ENCODE measurements at places on chromosomes 16 and 17.

DNA sequence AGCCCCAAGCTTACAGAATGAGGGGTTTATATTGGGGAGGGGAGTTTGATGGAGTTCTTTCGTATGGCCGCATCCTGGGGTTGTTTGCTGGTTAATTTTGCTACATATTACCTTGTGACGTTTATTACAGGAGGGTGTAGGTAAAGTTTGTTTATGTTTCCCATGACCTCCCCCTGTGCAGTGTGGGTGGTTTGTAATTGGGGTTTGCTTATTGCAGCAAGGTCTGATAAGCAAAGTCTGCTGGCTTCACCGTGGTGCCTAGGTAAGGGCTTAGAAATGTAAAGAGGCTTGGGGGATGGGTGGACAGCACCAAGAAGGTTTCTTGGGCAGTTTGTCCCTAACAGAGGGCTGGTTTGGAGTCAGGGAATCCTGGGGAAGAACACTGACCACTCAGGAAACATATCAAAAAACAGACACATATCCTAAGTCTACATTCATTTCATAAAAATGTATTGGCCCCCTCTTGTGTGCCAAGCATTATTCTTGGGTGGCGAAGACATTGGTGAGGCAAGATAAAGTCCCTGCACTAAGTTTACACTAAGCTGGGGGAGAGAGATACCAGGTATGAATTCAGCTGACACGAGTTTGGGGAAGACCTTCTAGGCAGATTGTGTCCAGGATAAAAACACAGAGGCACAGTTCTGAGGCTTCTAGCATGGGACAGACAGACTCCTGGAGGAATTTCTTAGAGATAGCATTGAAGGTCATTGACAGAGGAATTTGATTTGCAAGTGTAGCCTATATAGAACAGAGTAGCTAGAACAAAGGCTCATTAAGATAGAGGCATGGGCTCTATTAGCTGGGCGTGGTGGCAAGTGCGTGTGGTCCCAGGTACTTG, 9.5 kb downstream of the ZNF764 start:
- DNase-seq: no peak

DNA sequence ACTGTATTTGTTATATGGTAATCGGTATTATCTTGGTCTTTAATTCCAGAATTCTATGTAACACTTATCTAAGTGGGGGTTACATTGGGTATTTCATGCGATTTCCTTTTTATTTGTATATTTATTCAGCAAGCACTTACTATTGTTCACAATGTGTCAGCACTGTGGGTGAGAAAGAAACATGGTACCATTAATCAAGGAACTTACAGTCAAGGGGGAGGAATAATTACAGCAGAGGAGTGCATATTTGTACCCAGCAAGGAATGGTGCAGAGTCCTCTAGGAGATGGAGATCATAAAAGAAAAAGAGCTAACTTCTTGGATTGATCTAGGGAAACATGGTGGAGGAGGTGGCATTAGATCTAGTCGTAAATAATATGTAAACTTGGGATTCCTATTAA, 117.0 kb upstream of the KCNJ16 start:
- DNase-seq: no peak

GRCh38 chr17:65198653-65199382, 61.6 kb downstream of the RGS9 start:
- no peak for DNase-seq

- no peak for DNase-seq
These were observed 239.2 kb downstream of the PRKCA start for GRCh38 chr17:66541461-66542128.

DNA sequence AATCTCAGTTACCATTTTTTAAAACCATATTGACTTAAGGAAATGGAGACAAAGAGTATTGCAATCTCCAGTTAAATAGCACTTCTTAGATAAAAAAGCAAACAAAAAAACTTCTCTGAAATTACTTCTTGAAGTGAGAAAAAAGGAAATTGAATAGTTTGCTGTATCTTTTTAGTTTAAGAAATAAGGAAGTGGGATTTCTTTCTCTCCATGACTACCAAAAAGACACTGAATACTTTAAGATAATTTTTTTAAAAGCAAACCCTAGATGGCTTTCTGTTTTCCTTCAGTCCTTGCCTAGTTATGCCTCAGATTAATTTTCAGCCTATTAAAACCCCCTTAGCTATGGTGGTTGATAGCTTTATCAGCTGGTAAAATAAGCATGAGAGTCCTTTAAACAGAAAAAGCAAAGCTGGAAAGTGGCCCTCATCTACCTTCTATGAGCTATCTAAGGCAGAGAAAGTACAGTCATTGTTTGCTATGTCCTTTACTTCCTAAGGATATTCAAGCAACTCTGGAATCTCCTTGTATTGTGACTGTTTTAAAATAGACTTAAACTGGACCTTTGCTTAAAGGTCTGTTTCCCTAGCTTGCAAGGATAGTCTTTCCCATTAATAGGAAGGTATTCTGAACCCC, 28.6 kb downstream of the TPPP3 start:
- DNase-seq: no peak

DNA sequence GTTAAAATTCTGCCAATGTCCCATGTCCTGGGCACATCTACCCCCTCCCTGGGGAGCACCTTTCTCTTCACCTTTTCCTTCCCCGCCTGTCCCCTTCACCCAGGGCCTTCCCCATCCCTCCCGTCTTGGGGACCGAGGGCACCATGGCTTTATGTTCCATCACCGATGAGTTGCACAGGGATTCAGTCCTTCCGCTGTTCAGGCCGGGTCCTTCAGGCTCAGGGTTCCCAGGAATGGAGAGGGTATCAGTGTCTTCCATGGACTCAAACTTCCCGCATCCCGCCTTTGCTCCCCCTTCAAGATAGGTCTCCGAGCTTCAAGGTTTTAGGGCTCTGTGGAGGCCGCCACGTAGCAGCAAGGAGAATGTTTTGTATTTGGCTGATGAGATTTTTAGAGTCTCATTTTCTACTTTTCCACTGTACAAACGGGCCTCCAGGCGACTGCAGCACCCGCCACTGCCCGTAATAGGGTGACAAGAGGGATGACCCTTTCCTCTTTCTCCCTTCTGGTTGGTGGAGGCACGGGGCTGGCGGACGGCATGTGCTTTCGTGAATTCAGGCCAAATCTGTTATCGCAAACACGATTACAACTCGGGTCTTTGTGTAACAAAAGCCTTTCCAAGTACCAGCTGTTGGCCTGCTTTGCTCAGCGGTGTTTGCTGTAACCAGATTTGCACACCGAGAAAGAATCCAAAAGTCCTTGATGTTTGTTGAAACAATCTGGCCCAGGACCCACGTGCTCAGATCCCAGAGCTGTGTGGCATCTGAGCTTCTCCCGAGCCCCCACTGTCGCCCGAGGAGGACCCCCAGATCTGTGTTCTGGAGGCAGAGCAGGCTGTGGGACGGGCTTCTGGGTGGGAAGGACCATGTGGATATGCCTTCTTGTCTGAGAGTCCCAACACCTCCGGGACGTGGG, 236.3 kb downstream of the SEC14L1 start:
- no peak for DNase-seq

DNA sequence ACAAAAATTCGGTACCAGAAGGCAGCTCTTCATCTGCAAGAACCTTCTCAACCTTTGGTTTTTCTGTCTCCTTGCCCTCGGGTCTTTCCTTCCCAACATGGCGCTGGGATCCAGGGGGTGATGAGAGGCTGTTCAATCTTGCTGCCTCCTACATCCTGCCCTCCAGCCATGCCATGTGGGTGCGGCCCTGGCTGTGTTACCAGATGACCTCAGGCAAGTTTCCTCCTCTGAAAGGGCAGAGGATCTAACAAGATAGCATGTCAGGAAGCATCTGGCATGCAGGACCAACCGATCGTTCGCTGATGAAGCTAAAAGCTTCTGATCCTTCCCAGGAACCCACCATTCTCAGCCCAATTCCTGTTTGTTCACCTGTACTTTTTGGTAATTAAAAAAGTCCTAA, 36.8 kb upstream of the BCAR1 start:
- DNase-seq: no peak

DNA sequence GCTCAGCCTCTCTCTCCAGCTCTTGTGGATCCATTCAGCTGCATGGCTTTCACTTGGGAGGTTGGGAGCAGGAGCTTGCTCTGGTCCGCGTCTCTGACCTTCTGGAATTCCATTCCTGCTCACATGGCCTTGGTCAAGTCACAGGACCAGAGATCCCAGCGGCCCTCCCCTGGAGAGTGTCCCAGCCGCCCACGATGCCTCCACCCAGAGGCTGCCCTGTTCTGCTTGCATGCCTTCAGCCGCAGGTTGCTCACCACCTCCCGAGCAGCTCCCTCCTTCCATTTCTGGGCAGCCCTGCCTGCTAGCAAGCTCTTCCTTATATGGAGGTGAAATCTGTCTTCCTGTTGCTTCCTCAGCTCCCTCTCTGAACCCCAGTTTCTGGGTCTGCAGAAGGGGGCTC, 32.6 kb downstream of the RAI1 start:
- DNase-seq: no peak

- DNase-seq: no peak
These were observed at the start of gene GLTPD2 for GRCh38 chr17:4788807-4789700. GLTPD2 (plus strand) TSS chr17:4788964; CDS start chr17:4789012, 48 bp downstream.

DNA sequence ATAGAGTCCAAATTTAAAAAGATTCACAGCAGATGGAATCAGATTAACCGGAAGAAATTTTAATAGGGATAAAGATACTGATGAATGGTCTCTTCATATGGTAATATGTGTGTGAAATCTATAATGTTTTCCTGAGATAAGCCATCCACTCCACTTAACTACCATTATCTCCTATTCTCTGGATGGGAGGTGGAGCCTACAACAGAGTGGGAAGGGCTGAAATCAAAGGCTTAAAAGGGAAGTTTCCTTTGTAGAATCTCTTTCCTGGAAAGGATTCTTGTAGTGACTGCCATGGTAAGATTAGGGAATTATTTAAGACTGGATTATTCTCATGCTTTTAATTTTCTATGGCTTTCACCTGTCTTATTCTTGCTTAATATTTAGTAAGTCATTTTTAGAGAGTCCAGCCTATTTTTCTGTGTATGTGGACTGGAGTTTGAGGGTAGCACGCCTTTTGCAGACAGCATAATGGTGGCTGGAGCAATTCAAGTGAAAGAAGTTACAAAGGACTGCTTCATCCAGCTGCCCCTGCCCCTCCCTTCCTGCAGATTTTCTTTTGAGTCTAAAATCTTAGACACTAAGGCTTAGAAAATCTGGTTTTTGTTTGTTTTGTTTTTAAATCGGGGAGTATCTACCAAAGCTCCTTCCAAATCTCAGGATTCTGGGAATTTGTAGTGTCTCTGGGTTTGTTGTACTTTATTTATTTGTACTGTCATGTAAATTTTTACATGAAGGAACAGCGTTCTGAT, 26.5 kb downstream of the KAT7 start:
- no peak for DNase-seq

DNA sequence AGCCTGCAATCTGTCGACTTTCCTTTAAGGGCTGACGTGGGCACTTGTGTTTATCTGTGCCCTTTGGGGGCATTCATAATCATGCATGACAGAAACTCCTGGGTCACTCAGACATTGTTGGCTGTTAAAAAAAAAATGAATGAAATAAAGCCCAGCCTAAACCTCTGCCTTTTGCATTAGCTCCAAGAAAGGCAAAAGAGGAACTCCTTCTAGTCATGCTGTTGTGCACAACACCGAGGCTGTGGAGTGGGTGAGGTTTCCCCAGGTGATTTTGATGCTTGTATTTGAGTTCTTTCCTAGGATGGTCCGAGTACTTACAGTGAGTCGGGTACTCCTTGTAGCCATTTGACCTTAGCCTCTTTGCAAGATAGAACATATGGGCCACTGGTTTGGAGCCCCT, 49.6 kb upstream of the IRX6 start:
- DNase-seq: no peak

GRCh38 chr17:28902819-28903545, at the start of gene DHRS13:
DHRS13 (minus strand) TSS chr17:28903079; CDS start chr17:28902944, 135 bp downstream.
- no peak for DNase-seq

DNA sequence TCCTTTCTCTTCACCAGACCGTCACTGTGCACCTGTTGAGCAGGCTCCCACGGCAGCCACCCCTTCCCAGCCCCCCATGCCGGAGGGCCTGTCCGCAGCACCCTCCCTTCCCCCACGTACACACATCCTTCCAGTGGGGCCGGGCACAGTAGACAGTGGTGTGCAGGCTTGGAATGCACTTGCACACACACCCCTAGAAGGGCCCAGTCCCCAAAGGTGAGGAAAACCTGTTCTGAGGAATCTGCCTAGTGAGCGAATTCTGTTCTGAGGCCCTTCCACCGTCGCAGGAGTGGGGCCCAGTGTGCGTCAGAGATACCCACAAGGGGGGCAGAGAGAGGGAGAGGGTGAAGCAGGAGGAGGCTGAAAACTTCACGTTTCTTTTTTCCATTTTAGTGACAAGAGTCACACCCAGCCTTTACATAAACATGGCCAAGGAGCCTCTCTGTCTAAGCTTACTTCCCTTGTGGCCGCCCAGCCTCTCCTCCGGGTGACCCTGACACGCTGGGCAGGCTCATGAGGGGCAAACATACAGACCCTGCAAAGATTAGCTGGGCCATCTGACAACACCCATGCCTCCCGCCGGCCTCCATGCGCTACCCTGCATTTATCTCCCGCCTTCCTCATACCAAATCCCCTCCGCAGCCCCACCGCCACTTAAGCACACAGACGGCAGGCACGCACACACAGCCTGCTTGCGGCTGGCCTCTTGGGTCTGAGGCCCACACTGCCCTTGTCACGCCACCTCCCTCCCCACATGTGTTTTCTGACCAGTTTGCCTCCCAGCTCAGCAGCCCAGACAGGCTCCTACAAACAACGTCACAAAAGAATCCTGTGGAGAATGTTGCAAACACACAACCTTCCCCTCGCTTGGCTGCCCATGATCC, 1.8 kb downstream of the ZBTB4 start:
- peak; percentile 59 for DNase-seq

- no peak for DNase-seq
These were observed 10.4 kb downstream of the METTL22 start for GRCh38 chr16:8631818-8632465.

DNA sequence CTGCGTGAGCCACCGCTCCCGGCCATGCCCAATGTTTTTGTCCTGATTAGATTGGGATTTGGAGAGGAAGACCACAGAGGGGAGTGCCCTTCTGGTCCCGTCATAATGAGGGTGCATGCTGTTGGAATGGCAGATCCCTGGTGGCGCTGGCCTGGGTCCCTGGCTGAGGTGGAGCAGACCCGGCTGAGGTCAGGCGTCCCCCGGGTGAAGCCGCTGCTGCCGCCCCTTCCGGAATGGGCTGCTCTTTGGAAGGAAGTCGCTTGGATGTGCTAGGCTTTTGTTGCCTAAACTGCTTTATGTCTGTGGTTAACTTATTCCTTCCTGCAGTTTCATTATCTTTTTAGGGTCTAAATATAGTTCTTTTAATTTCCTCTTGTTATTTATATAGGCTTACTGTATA, 120.3 kb upstream of the CHMP6 start:
- no peak for DNase-seq

GRCh38 chr16:63315229-63315628, 1279.0 kb upstream of the CDH8 start:
- DNase-seq: no peak

- DNase-seq: peak; percentile 91
These were observed 400.9 kb downstream of the SLC39A11 start for GRCh38 chr17:72691586-72691985.
